ENCODE measurements at places on chromosomes 3 and 15.
A peak's percentile ranks its signal among the peaks of the same experiment; 100 is the strongest.

GRCh38 chr3:125072301-125072700 is 16.5 kb upstream of the HEG1 start:
- no peak for DNase-seq

GRCh38 chr3:129121016-129121791 is 400 bp downstream of the RAB43 start:
- no peak for DNase-seq

GRCh38 chr3:10515396-10515795 is 10.0 kb upstream of the ATP2B2 start:
- no peak for DNase-seq

DNA sequence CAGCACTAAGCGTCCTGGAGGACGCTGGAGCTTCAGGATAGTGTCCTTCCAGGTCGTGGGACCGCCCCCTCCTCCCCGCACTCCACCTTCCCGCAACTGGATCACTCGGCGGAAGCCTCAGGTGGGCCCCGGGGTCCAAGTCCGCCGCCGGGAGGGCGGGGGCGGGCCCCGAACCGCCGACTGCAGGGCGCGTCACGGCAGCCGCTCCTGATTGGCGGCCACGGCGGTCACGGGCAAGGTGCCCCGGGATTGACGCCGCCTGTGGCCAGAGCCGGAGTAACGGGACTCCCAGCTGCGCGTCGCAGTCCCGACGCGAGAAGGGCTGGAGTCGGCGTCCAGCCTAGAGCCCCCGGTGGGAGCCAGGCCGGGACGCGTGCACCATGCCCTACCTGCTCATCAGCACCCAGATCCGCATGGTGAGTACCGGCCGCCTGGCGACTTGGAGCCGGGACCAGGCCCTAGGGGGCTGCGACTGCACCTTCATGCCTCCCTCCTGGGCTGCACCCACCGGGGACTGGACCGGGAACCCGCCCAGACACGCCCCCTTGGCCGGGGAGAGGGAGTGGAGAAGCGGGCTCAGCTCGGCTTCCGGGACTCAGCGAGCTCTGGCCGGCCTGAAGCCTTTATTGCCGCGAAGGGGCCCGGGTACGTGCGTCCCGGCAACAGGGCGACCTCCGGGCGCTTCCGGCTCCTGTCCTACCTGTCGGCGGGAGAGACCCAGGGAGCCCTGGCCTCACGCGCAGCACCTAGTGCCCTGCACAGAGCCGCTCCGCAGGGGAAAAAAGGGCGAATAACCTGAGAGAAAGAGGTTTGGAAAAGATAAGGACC is at the start of gene GCHFR:
TSS of gene GCHFR (plus strand) at position 268 of the 828 bp plus-strand sequence. CDS start at position 381, 113 bp downstream.
- DNase-seq: no peak

DNA sequence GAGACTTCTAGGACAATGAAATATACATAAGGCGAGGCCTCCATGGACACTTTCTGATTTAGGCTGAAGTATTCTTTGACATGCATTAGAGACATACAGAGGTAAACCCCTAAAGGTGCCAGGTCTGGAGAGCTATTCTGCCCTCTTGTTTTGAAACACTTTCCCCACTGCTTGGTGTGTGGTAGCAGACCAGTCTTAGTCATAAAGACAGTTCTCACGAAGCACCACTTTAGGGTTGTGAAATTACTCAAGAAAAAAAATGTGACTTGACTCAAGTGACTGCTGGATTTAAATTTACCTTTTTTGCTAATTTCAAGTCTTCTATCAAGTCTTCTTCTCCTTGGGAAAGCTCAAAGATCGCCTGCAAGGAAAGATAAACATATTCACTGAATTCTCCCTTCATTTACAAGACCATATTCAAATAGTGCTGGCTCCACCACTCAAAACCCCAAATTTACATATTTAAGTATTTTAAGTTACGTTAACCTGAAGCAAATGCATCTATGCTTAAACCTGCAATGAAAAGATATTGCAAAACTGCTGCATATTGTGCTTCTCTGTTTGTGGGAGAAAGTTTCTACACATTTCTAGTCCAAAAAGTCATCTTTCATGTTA is 48.4 kb downstream of the ARHGEF3 start:
- DNase-seq: no peak

DNA sequence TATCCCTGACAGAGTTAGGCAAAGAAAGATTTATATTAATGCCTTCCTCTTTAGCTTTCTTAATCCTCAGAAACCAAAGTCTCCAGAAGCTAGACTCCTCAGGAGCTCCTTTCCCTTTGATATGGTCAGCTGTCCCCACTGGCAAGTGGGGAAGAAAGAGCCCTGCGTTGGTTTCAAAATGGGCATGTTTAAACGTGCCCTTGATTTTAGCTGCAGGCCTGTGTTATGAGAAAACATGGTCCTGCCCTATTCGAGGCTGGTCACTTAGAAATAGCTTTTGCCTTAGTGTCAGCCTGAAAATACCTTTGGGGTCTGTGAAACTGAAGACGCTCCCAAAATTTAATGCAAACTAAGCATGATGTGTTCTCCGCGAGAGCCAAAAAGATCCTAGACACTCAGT is 135.5 kb upstream of the RARB start:
- DNase-seq: no peak

GRCh38 chr3:72523429-72524151 is 324.7 kb downstream of the SHQ1 start:
- peak; percentile 2 for DNase-seq

- DNase-seq: no peak
These were observed 8.6 kb downstream of the MAPKAPK3 start for GRCh38 chr3:50625231-50626182.

DNA sequence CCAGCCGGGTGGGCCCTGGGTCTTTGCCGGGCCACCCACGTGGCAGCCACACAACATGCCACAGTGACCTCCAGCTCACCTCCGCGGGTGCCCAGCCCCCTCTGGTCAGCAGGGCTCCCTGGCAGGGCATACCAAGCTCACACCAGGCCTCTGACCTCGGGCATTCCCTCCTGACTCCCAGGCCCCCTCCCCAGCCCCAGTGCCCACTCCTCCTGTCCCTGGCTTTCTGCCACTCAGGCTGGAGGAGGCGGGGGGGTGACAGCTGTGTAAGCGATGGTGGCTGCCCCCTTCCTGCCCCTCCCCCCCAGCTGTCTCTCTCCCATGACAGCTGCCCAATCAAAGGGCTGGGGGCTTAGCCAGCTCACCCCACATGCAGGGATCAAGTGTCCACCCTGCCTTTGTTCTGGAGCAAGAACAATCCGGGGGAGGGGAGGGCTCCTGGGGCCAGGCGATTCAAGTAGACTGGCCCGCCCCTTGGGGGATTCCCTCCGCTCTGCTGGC is 3.3 kb downstream of the PCBP4 start:
- DNase-seq: no peak

GRCh38 chr3:36408146-36408545 is 27.8 kb downstream of the STAC start:
- no peak for DNase-seq

- DNase-seq: no peak
These were observed 46.6 kb upstream of the MDFIC2 start for GRCh38 chr3:70358978-70359580.

GRCh38 chr3:198030726-198031125 is 70.7 kb downstream of the LMLN start:
- DNase-seq: no peak

DNA sequence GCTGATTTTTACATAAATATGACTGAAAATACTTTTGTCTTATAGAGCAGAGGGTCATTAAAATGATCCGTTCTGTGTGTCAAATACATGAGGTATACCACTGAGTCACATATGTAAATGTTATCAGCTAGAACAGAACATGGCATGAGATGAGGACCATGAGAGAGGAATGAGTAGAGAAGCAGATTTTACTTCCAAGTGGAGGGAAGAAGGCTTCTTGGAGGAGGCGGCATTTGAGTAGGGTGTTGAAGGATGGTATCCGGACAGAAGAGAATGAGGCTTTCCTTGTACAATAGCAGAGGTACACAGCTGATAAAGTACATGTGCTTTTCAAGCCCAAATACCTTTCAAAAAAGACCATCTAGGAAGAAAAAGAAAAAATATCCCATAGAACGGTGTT is 4.8 kb downstream of the LIPC start:
- no peak for DNase-seq

- no peak for DNase-seq
These were observed 25.2 kb downstream of the TMEM43 start for GRCh38 chr3:14150078-14150477.

DNA sequence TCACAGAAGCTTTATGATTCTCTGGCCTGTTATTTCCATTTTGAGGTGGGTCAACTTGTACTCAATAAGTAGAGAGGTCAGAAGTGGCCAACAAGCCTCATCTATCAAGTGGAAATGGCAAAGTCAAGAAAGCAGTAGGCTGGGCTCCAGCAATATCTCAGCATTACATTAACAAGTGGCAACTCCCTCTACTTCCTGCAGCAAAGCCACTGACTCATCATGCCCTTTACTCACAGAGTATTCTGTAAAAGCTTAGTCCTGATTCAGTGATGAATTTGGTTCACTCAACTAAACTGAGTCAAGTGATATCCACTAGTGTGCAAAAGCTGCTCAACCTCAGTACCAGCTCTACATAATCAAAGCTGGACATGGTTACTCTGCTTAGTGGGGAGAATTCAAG is 954.6 kb downstream of the EPHA3 start:
- DNase-seq: no peak

DNA sequence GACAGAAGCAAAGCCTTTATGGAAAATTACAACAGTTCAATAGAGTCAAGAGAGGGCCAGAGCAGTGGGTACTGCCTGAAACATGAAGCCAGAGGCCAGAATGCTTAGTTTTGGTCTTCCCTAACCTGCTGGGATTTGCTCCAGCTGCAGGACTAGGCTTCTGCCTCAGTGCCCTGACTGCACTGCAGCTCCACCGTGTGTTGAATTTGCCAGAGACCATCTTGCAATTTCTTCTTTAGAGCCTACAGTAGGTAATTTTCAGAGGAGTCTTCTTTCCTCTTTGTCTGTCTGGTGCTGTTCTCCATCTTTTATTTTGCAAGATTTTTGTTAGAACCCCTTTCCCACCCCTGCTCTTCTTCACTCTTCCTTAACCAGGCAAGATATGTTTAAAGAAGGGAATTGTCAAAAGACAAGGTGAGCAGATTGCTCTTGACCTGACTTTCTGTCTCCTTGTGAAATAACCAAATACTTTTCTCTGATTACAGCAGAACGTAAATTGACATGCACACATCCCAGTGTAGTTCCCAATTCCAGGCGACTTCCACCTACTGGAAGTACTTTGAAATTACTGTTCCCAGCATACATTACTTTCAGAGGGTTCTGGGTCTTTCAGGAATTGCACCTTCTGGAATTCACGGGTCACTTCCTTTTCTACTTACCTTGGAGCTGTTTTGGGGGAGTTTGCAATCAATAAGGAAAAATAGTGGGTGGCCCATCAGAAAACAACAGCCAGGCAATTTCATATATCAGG is 161.2 kb downstream of the MINAR1 start:
- DNase-seq: no peak

- DNase-seq: no peak
These were observed 28.1 kb downstream of the ITGB5 start for GRCh38 chr3:124859025-124859424.

DNA sequence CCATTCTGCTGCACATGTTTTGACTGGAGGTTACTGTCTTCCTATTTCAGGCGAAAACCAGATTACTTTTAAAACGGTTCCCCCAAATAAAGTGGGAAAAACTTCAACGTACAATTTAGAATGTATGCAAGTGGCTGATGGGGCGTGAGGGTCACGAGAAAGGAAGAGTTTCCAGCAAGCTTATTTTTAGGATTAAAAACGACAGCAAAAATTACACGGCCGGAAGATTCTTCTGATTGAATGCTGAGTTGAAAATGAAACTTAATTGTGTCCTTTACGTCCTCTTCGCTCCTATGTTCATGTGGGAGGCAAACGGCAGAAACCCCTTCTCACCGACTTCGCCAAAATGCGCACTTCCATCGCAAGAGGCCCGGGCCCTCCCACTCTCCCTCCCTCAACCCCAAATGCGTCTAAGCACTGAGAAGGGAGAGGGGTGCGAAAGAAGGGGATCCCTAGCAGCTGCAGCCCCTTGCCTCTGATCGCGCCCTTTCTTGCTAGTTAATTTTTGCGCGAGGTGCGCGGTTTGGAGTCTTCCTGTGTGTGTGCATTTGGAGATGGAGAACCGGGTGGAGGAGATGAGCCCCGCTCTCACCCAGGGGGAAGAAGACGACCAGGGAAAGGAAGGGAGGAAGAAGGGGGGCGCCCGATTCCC is 656 bp downstream of the CD47 start:
- DNase-seq: peak; percentile 77

DNA sequence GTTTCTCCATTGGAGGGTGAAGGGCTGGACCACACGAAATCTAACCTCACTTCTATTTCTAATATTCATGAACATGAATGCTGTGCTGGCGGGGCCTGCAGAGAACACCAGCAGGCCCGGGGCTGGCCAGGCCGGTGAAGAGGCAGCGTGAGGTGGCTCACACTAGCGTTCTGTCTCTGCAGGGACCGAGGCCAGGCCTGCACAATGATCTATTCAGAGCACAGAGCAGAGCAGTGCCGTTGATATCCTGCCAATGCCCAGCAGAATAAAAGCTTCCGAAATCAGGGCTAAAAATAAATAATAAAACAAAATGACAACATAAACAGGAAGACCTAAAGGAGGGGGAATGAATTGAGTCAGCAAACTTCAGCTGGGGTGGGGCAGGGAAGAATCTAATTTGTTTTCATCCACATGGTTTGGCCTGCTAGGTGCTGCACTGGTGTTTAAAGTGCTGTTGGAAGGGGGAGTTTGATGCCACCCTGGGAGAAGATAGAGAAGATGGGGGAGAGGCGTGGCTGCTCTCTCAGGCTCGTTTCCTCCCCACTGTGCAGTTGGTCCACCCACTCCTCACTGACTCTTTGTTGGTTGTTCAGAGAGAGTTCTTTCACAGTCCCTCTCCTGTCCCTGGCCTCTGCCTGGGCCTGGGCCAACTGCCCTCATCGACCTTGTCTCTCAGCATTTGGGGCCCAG is 837.1 kb downstream of the AGBL1 start:
- peak; percentile 88 for DNase-seq

- no peak for DNase-seq
These were observed 411.5 kb upstream of the MCTP2 start for GRCh38 chr15:93819826-93820225.

DNA sequence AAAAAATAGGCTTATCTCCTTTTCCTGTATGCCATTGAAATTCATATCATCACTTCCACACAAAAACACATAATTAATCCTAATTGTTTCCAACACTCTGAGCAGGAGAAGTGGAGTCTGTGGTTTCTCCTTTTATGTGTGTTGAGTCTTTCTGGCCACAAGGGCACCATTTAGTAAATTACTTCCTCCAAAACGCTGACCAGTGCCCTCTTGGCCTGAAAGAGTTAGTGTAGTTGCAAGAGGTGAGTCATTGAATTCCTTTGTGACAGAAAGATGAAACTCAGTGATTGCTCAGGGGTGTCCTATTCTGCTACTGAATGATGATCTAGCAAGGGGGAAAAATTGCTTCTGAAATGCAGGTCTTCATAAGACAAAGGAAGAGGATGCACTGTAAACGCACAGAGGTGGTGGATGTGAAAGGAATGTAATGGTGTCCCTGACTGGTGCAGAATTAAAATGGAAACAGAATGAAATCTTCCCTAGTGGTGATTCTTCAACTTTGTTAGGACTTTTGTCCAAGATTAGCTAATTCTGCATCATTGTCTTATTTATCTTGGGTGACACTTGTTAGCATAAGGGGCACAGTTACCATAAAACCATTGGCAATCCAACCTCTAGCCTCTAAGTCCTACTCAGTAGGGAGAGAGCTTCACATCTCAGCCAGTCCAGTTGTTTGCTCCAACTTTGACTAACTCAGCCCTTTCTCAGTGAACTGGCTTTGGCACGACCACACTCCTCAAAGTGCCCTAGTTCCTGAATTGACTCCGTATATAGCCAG is 208.4 kb upstream of the NANOGP8 start:
- DNase-seq: no peak
